ENCODE measurements at places on chromosomes 1 and 21.

DNA sequence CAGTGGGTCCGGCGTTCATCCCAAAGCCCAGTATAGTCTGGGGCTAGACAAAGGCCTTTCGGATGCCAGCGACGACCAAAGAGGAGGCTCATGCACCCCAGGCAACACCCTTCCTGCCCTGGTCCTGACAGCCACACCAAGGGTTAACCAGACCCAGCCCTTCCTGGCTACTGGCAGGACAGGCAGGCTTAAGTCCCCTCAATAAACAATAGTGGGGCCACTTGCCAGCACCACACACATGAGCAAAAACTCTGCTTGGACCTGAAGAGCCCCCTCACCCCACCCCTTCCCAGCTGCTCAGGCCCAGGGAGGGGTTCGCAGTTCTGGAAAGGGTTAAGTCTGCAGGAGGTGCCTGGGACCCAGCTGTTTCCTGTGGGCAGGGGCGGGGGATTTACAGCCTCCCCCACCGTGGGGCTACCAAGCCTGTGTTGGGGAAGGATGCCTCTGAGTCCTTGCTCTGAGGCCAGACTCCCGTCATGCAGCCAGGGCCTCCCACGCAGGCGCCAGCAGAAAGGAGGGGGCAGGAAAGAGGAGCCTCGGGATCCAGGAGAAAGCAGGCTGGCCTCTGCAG lies 18.2 kb downstream of the PHLDA3 start:
- DNase-seq = peak; percentile 40

DNA sequence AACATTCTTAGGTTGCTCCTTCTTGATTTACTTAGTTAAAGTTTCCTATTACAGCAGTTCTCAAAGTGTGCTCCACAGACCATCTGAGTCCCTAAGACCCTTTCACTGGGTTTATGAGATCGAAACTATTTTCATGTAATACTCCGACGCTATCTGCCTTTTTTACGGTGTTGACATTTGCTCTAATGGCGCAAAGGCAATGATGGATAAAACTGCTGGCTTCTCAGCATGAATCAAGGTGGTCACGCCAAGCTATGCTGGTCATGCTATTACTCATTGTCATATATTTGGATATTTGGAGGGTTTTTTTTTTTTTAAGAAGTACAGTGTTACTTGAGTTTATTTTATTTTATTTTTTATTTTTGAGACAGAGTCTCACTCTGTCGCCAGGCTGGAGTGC lies 235.1 kb downstream of the KIF26B start:
- DNase-seq = no peak

- DNase-seq = no peak
Observed at GRCh38 chr1:54795356-54795665, 5.8 kb downstream of the TTC22 start.

GRCh38 chr1:116933606-116934515 lies 24.1 kb downstream of the PTGFRN start:
- DNase-seq = no peak

DNA sequence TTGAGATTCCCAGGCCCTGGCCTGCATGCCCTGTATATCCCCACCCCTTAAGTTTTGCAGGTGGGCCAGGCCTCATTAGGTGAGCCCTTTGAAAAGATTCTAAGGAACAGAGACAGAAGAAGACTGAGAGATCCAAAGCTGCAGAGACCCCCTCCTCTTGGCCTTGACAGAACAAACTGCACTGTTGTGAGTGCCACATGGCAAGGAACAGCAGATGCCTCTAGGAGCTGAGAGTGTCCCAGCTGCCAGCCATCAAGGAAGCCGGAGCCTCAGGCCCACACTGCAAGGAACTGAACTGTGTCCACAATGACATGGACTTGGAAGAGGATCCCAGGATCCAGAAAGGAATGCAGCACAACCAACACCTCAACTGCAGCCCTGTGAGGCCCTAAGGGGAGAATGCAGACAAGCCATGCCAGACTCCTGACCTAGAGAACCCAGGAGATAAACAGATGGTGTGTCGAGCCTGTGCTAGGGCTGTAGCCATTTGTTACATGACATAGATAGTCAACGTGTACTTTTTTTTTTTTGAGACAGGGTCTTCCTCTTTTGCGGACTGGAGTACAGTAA lies 182.7 kb downstream of the AJAP1 start:
- DNase-seq = no peak

GRCh38 chr1:234579967-234580366 lies 30.0 kb downstream of the IRF2BP2 start:
- DNase-seq = no peak

GRCh38 chr1:233252441-233252840 lies 43.1 kb downstream of the PCNX2 start:
- DNase-seq = no peak
